ENCODE measurements at places on chromosomes 2 and 18.
A peak's percentile ranks its signal among the peaks of the same experiment; 100 is the strongest.

GRCh38 chr2:63862806-63863205 lies 21.1 kb downstream of the UGP2 start:
- DNase-seq, result no peak

- DNase-seq, result no peak
Observed at GRCh38 chr18:52465391-52465790, 125.4 kb downstream of the DCC start.

GRCh38 chr2:201414099-201415023 lies 36.9 kb downstream of the TRAK2 start:
- no peak for DNase-seq

- DNase-seq, result no peak
Observed at GRCh38 chr18:50509012-50509411, 50.9 kb upstream of the MAPK4 start.

- DNase-seq, result no peak
Observed at GRCh38 chr18:37501136-37501535, 64.5 kb downstream of the CELF4 start.

DNA sequence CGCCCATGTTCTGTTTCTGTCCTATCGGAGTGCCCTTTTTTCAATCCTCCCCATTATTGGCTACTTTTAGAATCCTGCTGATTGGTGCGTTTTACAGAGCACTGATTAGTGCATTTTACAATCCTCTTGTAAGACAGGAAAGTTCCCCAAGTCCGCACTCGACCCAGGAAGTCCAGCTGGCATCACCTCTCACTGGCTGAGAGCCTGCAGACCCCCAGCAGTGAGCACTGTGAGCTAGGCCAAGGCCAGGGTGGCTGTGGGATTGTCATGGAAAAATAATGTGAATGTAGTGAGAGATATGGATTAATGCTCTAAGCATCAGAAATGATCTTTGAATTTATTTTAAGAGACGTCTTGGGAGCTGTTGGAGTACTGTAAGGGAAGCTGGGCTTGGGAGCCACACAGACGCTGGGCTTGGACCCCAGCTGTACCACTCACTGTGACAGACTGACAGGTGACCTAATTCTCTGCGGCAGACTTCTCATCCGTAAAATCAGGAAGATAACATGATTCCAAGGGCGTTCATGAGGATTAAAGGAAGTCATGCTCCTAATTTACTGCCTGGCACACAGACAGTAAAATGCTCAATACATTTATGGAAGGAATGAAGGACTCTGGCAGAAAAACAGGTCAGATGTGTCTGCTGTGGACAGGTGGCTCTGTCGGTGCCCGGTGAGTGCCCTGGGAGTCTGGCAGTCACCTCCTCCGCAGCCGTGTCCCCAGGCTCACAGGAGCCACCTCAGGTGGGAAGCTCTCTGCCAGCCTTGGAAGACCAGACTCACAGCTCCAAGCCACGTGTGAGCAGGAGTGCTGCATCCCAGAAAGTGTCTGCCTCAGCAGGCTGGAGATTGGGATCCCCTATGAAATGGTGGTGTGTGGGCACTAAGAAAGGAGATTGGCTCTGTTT lies 105.5 kb downstream of the FAM168B start:
- no peak for DNase-seq

DNA sequence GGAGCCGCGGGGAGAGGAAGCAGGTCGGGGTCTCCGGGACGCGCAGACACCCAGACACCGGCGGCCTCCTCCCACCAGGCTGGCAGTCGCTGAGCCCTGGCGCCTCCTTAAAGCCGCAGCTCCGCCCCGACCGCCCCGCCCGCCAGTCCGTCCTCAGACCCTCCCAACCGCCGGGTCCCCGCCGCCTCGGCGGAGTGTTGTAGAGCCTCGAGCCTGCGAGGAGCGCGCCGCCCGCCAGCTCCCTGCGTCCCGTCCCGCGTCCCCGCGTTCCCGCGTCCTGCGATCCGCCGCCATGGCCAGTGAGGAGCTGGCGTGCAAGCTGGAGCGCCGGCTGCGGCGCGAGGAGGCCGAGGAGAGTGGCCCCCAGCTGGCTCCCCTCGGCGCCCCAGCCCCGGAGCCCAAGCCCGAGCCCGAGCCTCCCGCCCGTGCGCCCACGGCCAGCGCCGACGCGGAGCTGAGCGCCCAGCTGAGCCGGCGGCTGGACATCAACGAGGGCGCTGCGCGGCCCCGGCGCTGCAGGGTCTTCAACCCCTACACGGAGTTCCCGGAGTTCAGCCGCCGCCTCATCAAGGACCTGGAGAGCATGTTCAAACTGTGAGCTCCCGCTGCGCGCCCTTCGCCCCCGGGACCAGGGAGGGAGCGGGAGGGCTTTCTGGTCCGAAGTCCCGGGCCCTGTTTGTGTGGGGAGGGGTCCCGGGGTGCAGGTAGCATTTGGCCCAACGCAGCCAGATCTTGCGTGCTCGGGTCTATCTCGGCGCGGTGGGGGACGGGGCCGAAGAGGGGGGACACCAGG lies at the start of gene EFHD1:
TSS of gene EFHD1 (plus strand) at position 192 of the 793 bp plus-strand sequence. CDS start at position 293, 101 bp downstream.
- peak; percentile 13 for DNase-seq

- peak; percentile 33 for DNase-seq
Observed at GRCh38 chr2:121080013-121080772, 204.8 kb downstream of the TFCP2L1 start.

DNA sequence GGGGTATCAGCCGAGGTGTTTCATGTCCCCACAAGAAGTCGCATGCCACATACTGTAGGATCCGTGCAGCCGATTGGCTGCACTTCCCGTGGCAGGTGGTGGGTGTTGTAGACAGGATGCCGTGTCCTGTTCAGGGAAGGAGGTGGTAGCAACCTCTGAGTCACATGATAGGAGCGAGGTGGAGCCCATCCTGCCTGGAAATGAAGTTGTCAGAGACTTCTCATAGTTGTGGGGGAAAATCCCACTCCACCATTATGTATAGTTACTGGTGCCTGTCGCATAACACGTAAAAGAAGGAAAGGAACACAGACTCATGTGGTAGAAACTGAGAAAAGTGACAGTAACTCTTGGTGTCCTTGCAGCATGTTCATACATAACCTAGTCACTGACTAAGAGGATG lies 91.4 kb upstream of the IL1R2 start:
- no peak for DNase-seq

- no peak for DNase-seq
Observed at GRCh38 chr18:37452015-37452414, 113.6 kb downstream of the CELF4 start.

- no peak for DNase-seq
Observed at GRCh38 chr2:105455488-105456003, 56.7 kb upstream of the FHL2 start.

DNA sequence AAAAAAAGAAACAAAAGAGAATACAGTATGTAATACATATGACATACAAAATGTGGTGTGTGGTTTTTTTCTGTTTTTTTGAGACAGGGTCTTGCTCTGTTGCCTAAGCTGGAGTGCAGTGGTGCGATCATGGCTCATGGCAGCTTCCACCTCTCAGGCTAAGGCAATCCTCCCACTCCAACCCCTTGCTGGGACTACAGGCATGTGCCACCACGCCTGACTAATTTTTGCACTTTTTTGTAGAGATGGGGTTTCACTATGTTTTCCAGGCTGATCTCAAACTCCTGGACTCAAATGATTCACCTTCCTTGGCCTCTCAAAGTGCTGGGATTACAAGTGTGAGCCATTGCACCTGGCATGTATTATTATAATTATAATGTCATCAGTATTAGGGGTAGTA lies 38.9 kb downstream of the DHX57 start:
- peak; percentile 66 for DNase-seq

DNA sequence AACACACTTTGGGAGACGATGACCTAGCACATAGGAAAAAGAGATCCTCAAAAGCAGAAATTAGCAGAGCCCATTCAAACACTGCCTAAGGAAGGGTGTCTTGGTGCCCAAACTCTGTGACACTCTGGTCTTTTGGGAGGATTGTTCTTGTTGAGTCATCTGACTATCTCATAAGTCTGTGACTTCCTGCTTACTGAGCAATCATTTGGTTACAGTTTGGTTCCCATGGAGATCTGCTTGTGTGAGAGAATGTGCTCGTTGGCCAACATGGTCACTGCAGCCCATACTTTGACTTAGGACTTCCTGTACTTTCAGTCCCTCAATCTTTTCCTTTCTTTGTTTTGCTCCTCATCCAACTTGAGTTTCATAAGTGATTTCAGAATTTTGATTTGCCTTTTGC lies 602.9 kb downstream of the NYAP2 start:
- peak; percentile 93 for DNase-seq

DNA sequence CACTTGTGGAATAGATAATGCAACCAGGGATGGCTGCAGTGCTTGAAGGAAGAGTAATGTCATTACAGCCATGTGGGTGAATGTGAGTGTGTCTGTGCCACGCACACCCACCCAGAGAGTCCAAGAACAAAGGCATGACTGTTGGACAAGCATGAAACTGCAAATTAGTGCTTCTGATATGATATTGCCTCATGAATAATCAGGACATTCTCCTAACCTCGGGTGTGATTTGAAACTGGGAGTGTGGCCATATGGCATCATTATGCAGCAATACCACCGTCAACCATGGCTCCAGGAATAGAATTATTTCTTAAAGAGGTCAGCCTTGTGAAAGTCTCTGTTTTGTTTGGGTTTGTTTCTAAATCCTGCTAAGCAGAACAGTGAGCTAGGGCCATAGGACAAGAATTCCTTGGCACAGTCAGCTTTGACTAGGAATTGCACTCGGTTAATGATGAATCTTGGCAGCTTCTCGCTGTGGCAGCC lies 678.0 kb upstream of the RAB6C start:
- no peak for DNase-seq

- DNase-seq, result no peak
Observed at GRCh38 chr2:96800061-96801004, 15.7 kb upstream of the CNNM3 start.

DNA sequence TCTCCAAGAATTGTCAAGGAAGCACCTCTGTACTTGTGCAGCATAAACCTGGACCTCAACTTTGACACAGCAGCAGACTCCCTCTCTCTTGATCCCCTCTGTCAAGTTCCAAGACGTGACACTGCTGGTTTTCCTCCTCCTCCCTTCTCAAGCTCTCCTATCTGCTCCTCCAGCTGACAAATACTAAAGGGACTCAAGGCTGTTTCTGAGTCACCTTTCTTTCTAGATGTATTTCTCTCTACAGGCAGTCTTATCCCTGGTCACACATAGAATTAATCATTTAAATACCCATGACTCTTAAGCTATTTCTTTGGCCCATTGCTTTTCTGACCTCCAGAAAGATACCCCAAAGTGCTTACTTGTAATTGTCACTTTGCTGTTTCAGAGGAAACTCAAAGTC lies 53.5 kb downstream of the SEPTIN10 start:
- no peak for DNase-seq

DNA sequence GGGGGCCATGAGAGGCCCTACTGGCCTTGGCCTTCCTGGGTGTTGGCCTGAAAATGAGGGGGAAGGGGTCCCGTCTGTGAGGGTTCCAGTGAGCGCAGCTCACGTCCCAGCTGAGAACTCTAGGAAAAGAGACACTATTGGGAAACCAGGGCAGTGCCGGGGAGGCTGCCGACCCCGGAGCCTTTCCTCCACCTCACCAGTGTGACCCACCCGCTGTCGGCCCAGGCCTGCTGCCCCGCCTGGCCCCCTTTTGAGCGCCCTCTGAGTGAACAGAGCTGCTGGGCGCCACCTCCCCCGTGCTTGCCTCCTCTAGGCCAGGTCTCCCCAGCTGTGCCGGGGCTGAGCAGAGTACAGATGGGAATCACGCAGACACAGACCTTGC lies 17.5 kb upstream of the ARHGEF4 start:
- DNase-seq, result no peak

DNA sequence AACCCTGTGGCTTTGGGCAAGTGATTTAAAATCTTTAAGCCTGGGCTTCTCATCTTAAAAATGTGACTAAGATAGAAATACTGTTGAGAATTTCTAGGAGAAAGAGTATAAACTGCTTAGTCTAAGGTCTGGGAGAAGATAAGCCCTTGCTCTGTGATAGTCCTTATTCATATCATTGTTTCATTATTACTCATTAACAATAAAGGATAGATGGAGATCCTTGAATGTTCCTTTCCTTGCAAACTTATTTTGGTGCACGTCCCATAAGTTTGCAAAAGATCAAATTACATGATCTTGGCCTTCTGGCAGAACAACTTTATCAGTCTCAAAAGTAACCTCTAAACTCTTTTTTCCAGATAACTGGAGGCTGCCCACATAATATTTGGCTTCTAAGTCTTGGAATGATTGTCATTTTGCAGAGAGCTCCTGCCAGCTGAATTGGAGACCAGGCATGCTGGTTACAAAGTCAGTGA lies 138.3 kb downstream of the FAM124B start:
- no peak for DNase-seq

DNA sequence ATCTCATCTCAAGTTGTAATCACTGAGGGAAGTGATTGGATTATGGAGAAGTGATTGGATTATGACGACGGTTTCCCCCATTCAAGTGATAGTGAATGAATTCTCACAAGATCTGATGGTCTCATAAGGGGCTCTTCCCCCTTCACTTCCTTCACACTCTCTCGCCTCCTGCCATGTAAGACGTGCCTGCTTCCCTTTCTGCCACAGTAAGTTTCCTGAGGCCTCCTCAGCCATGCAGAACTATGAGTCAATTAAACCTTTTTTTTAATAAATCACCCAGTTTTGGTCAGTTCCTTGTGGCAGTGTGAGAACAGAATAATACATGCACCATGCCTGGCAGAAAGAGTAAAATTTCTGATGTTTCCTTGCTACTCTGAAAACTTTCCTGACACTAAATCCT lies 36.6 kb downstream of the CEP68 start:
- peak; percentile 27 for DNase-seq

GRCh38 chr2:172181840-172182239 lies 79.1 kb upstream of the DLX2 start:
- DNase-seq, result no peak

GRCh38 chr2:237393523-237393922 lies 20.4 kb downstream of the COL6A3 start:
- DNase-seq, result no peak

- peak; percentile 76 for DNase-seq
Observed at GRCh38 chr18:74597034-74597661, 522 bp upstream of the ZNF407 start.

GRCh38 chr2:120064664-120065063 lies 51.8 kb downstream of the EPB41L5 start:
- no peak for DNase-seq

GRCh38 chr18:741931-742512 lies 29.6 kb upstream of the ENOSF1 start:
- peak; percentile 63 for DNase-seq

DNA sequence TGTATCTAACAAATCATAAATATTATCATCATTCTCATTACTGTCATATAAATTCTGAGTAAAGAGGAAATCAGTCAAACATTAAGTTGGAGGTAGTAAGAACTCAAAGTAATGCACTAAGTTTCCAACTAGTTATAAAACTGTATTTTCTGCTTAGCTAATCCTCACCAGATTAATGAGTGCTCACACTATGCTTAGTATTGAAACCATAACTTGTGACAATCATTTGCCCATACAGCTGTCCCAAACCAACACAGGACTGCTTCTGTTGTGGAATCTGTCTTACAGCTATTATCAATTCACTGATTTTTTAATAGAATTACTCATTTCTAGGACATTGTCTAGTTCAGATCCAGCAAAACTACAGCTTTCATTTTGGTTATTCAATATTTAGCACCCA lies 41.5 kb upstream of the TANK start:
- DNase-seq, result no peak

- DNase-seq, result no peak
Observed at GRCh38 chr2:170598067-170598395, 117.1 kb upstream of the SP5 start.

GRCh38 chr2:38248255-38248654 lies 128.8 kb downstream of the ATL2 start:
- DNase-seq, result no peak

All from inflammatory macrophage treated with lipopolysaccharide for 4 hours (primary cell).